Brain pericyte (primary cell): ENCODE measurements at places on chromosomes 11 and 22.

GRCh38 chr11:36622431-36623136 lies 24.5 kb upstream of the RAG2 start:
- peak; percentile 32 for DNase-seq

DNA sequence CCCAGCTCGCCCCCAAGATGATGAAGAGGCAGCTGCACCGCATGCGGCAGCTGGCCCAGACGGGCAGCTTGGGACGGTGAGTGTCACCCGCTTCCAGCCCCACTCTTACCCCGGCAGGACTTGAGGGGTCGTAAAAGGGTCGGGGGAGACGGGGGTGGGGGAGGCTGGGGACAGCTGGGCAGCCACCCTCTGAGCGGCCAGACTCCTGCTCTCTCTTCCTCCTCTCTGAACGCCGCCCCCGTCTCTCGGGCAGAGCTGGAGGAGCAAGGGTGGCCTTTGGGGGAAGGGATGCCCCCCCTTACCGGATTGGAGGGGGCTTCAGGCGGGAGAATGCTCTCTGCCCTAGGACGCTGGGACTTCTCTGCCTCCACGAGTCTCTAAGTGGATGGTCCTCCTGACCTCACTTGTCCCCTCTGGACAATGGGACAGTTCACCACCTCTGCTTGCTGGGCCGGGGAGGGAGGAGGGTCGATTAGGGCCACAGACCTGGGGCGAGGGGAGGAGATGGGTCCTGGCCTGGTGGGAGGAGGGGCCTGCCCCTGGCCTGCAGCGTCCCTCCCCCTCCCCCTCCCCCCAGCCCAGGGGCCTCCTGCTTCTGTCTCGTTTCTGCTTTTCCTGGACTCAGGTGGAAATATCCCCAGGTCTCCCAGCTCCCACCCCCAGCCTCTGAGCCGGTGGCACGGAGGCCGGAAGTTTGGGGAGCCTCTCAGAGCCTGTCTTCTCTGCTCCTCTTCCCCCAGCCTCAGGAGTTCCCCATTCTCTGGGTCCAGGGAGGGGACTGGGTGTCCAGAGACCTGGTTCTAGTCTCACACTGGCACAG lies 512 bp downstream of the SH3BP1 start:
- no peak for DNase-seq

DNA sequence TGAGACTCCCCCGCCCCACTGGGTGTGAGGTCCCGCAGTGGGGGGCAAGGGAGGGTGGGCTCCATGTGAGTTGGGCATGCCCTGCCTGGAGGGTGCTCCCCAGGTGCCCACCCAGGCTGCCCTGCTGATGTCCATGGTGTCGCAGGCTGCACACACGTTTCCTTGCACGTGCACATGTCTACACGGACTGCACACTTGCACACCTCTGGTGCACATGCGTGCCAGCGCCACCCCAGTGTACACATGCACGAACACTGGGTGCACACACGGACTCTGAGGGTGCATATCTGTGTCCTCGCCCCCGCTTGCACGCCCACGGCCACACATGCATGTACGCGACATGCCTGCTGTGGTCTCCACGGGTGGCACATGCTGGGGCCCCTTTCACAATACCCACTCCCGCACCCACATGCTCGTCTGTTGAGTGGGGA lies 35.2 kb upstream of the PRODH start:
- DNase-seq, result no peak

DNA sequence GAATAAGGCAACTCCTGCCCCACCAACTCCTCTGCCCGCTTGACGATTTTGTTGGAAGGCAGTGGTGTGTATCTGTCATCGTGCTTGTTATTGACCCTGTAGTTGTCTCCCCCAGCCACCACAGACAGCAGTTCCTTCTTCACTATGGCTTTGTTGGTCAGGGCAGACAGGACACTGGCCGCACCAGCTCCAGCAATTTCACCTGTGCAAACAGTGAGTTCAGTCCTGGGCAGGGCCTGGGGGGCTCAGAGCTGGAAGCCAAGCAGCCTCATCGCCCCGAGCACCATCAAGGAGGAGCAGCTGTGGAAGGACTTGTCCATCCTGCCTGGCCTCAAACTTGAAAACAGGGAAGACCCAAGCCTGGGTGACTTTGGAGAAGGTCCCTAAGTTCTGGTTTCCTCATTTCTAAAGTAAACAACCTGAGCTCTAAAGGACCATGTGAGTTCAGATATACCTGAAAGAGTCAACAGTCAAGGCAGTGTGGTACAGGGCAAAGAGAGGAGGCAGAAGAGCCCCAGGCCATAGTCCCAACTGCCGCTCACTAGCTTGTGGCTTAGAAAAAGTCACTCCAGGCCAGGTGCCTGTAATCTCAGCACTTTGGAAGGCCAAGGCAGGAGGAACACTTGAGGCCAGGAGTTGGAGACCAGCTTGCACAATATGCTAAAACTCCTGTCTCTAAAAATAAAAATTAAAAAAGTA lies 4.6 kb downstream of the PLAAT2 start:
- no peak for DNase-seq

- DNase-seq, result no peak
These were observed 27.8 kb downstream of the PHLDB1 start for GRCh38 chr11:118635237-118635591.

DNA sequence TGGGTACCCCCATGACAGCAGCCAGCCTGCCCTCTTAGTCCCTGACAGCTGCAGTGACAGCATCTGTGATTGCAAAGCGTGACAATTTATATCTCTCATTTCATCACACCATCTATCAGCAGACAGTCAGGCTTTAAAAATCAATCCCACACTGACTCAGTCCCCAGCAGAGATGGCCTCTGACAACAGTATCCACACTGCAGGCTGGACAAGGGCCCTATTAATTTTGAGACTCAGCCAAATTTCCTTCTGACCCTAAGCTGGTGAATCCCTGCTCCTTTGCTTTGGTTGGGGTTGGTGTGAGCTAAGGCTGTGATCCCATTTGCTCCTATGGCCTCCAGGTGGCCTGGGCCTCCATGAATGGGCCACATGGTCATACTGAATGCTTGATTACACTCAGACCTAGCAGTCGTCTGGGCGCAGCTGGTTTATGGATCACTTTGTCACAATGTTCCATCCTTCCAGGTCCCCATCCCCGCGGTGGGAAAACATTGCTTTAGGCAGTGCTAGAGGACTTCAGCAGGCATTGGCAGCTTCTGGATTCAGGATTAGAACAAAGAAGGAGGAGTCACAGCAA lies 68.2 kb upstream of the B3GAT1 start:
- DNase-seq, result no peak

- no peak for DNase-seq
These were observed 4.8 kb upstream of the SYT8 start for GRCh38 chr11:1830004-1830321.

GRCh38 chr22:41009222-41009948 lies 58.2 kb downstream of the RBX1 start:
- no peak for DNase-seq

GRCh38 chr11:129247135-129247534 lies 55.0 kb upstream of the ARHGAP32 start:
- no peak for DNase-seq

GRCh38 chr11:27357250-27357649 lies 5.8 kb downstream of the CCDC34 start:
- DNase-seq, result no peak

DNA sequence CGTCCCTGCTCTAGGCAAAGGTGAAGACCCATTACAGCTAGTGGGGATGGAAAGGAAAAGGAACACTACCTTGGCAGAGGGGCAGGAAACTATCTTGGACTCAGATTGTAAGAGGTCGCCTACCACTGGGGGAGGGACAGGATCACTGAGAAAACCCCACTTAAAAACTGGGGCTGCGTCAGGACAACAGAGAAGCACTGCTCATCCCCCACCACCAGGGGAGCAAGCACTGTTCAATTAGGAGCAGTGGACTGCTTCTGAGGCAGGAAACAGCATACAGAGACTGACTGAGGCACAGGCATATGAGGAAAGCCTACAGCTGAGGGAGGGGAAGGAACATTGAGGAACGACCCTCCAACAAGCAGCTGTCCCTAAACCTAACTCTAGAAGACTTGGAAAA lies 20.8 kb upstream of the DLAT start:
- DNase-seq, result no peak

DNA sequence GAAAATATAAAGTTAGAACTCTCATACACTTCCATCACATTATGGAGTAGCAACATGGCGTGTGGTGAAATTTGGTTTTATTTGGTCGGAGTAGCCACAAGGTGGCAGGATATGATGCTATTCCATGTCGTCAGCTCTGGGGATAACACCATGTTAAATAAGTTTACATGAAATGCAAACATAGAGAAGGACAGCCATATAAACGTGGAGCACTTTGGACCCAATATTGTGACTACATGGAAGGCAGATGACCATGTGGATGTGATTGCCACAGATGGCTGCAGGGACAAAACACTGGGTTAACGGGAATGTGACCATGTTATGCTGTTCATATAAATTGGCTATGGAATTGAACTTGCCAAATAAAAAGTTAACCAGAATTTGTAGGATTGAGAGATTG lies 21.0 kb downstream of the OR5M11 start:
- DNase-seq, result no peak
